ENCODE measurements at places on chromosomes 12 and 14.

DNA sequence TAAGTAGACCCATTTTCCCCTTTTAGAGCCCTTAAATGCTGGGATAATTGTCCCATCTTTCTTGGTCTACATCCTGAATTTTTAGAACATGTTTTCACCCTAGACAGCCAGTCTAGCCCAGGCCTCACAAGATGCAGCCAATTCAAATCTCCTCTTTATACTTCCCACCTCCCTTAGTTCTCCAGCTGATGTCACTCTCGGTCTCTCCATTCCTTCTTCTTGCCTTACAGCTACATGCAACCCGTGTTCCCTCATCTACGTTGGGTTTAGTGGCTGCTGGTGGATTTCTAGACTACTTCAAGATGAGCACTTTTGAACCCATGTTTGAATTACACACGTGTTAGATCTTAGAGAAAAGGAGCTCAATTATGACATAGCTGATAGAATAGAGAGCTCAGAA is 132.0 kb downstream of the PPM1H start:
- no peak for DNase-seq

DNA sequence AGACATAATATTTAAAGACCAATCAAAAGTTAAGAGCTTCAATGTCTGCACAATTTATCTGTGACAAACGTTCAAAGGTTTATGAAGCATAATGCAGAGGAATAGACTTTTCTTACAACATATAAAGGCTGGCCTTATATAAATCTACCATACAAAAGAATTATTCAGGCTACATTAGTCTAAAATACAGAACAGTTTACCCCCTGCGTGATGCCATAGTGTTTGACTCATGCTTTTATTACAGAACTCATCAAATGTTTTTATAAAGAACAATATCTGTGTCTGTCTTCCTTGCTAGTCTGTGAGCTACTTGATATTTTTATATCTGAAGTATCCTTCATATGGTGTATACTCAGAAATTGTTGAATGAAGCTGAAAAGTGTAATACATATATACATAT is 1084.5 kb upstream of the FLRT2 start:
- DNase-seq = no peak

- no peak for DNase-seq
These were observed 56.6 kb downstream of the GALNT4 start for GRCh38 chr12:89468017-89468416.

DNA sequence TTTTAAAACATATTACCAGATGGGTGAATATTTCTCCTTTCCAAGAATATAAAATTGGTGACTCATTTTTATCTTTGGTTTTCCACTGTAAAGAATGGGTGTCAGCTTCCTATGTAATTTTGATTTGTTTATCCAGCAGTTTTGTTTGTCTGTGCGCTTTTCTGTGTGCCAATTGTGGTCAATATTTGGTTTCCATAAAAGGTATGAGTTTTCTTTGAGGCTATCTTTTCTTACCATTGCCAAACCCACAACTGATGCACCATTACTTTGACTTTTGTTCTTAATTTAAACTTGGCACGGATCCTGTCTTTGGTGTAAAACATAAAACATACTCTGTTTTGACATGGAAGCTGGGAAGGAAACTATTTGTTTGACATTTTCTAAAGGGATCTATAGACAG is 78.8 kb upstream of the NAV3 start:
- no peak for DNase-seq

GRCh38 chr14:35286707-35287106 is 5.5 kb upstream of the PSMA6 start:
- DNase-seq = no peak

GRCh38 chr12:124779161-124780141 is 84.2 kb downstream of the SCARB1 start:
- no peak for DNase-seq

DNA sequence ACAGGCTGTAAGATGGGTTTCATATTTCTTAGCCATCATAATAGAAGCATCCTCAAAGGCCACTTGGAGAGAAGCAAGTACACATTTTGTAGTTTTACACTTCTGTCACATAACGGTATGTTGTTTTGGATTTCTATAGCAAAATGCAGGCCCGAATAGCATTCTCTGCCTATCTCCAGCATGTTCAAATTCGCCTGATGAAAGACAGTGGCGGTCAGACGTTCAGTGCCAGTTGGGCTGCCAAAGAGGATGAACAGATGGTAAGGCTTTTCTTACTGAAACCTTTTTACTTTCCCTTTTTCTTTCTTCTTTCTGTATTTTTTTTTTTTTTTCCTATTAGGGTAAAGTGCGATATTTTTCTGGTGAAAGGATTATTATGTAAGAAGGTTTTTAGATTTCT is 110.5 kb downstream of the TTLL5 start:
- DNase-seq = no peak

GRCh38 chr12:25629341-25629740 is 76.3 kb upstream of the LMNTD1 start:
- no peak for DNase-seq

DNA sequence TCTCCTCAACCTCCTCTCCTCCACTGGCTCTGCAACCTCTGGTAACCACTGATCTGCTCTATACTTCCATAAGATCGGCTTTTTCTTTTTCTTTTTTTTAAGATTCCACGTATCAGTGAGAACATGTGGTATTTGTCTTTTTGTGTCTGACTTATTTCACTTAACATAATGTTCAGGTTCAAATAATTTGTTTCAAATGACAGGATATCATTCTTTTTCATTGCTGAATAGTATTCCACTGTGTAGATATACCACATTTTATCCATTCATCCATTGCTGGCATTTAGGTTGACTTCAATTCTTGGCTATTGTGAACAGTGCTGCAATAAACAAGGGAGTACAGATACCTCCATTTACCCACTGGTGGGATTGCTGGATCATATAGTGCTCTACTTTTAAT is 40.5 kb downstream of the NCKAP5L start:
- DNase-seq = no peak

- no peak for DNase-seq
These were observed 390 bp downstream of the JKAMP start for GRCh38 chr14:59484639-59485175.

GRCh38 chr14:89409961-89410360 is 7.1 kb downstream of the FOXN3 start:
- no peak for DNase-seq

GRCh38 chr14:87992718-87993628 is at the start of gene GALC:
Gene GALC (minus strand): TSS chr14:87993182. CDS start chr14:87993164, 18 bp downstream.
- DNase-seq = peak; percentile 93

DNA sequence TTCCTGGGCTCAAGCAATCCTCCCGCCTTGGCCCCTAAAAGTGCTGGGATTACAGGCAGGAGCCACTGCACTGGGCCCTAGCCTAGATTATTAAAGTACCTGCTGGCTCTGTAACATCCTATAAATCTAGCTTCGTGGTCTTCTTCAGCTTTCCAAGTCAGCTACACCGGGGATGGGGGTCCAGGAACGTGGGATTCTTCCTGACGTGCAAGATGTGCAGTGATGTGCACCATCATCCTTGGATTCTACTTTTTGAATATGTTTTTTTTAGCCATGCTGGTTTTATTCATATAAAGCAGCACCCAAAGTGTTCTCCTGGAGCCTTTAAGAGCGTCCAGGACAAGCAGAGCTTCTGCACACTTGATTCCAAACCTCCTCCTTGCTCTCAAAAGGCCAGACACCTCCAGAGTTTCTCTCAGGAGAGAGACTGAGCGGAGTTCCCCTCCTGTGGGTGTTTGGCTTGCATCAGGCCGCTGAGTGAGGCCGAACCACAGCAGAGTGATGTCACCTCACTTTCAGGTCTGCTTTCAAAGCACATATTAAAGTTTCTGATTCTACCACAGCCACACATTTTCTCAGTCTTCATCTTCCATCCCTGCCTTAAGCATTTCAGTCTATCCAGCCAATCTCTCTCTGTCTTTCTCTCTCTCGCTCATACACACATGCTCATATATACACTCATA is 33.4 kb downstream of the VCPKMT start:
- DNase-seq = peak; percentile 83

- DNase-seq = no peak
These were observed 22.9 kb downstream of the VDR start for GRCh38 chr12:47881826-47882427.

DNA sequence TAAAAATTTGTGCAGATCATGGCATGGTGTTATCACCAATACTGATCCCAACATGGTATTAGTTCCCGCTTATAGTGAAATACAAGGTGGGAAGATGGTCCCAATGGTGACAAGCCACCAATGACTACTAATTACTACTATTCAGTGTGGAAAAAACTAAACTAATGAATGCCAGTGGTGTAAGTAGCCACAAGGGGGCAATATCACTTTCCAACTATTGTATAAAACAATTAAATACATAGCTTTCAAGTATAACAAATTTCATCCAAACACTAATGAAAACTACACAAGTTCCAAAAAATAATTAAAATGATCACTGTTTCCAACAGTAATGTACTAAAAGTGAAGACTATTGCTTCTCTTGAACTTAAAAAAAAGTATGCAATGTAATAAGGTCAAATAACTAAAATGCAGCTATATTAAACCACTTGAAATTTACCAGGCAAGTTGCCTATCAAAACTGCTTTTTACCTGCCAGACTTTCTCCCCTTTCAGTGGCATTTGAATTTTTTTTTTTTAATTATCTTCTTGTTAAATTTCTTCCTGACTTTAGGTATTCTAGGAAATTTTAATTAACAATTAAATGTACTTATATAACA is 58.0 kb downstream of the PAPLN start:
- DNase-seq = peak; percentile 20

DNA sequence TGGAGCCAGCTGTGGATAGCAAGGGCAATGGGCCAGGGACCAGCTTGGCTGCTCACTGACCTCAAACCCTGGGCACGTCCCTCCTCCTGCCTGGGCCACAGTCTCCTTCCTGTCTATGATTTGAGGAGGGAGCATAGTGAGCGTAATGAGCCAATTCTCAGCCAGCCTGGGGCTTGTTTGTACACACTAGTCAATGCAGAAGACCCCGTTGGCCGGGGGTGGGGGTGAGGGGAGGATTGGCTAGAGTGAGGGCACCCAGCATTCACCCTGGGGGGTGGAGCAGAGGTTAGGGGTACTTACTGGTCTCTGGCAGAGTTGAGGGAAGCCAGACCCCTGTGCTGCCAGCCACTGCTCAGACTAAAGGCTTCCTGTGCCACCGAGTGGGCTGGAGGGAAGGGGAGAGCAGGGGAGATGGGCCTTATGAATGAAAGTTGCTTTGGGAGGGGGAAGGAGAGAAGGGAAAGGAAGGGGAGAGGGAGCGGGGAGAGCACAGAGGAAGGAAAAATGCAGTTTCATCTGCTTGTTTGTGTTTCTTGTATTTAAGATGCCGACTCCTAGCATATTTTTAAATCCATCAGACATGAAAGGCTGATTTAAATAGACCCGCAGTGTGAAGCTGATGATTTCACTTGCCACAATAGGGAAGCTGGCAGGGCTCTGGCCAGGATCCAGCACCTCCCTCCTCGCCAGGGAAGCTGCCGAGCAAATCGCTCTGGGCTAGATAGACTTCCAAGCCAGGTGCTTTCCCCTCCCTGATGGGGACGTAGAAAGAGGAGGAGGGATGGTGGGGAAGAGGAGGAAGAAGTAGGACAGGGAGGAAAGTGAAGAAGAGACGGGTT is 114.0 kb downstream of the PRMT8 start:
- DNase-seq = no peak

GRCh38 chr14:48900565-48900964 is 685.6 kb downstream of the RPS29 start:
- DNase-seq = no peak

DNA sequence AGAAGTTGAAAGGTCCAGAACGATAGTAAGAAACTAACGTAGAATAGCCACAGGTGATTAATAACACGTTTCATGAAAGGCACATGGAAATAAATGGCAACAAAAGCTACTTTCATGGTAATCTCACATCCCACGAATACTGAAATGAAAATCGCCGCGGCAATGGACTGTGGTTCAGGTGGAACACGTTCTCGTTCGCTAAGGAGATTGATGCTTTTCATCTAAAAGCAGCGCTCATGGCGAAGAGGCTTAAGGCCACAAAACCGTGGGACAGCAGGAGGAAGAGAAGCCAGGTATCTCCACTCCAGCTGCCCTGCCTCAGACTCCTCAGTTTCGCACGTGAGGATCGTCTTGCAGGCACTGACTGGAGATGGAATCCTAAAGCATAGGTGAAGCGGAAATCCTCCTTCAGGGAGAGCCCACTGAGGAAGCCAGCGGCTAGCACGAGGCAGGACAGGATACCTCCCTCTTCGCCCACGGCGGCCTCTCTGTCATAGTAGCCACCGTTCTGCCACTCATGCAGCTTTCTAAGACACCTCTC is 696 bp upstream of the GPHN start:
- no peak for DNase-seq

- DNase-seq = no peak
These were observed 1161.2 kb upstream of the SEL1L start for GRCh38 chr14:82694820-82695219.

GRCh38 chr14:71203306-71203705 is 296.0 kb downstream of the PCNX1 start:
- no peak for DNase-seq

- no peak for DNase-seq
These were observed 434.0 kb upstream of the RGS6 start for GRCh38 chr14:71498212-71498611.

GRCh38 chr12:25710128-25710527 is 157.0 kb upstream of the LMNTD1 start:
- DNase-seq = no peak

DNA sequence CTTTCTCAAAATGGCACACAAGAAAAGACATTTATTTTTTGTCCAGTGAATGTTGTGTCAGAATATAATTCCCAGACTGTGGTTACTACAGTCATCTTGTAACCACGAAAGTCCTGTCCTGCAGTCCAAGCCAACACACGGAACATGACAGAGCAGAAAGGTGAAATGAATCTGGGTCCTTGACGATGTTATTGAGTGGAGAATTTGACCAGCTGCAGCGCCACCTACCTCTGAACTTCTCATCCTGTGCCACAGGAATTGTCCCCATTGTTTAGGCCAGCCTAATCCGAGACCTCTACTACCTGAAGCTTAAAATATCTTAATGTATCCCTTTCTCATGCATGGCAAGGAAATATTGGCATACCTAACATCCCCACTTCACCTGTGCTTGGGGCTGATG is 64.1 kb upstream of the OTX2 start:
- no peak for DNase-seq

- DNase-seq = no peak
These were observed 824 bp downstream of the DDX55 start for GRCh38 chr12:123602651-123603195.

DNA sequence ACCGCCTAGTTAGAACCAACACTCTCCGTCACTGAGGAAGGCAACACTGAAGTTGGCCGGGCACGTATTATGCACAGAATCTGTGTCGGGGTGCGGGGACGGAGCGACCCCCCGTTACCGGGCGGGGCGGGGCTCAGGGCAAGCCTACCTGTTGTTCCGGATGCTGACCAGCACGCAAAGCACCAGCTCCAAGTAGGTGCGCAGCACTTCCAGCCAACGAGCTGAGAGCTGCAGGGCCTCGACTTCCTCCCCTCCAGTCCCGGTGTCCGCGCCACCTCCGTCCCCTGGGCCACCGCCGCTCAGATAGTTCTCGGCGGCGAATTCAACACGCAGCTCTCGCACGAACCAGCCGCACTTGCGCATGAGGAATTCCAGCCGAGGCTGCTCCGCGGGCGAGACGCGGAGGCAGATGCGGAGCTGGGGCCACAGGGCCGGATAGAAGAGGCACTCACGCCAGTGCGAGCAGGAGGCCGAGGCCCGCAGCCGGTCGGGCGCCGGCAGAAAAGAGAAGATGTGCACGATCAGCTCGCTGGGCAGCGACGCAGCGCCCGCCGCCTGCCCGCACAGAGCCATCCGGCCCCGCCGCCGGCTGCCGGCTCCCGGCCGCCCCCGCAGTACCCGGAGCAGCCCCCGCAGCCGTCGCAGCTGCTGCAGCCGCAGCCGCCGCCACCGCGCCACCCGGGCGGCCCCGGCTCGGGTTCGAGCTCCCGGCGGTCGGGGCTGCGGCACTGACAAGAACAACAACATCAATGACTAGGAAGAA is 636 bp downstream of the FBXO33 start:
- peak; percentile 22 for DNase-seq

GRCh38 chr12:62647586-62647985 is 181.0 kb downstream of the MON2 start:
- no peak for DNase-seq

All from activated CD4-positive, alpha-beta T cell treated with anti-CD3 and anti-CD28 coated beads for 4 hours (primary cell).